ENCODE measurements at places on chromosomes 12 and 14. TPM values are rescaled to one million over a fixed set of nuclear protein-coding genes. Genes with fewer than 3 reads are reported as not detected.

DNA sequence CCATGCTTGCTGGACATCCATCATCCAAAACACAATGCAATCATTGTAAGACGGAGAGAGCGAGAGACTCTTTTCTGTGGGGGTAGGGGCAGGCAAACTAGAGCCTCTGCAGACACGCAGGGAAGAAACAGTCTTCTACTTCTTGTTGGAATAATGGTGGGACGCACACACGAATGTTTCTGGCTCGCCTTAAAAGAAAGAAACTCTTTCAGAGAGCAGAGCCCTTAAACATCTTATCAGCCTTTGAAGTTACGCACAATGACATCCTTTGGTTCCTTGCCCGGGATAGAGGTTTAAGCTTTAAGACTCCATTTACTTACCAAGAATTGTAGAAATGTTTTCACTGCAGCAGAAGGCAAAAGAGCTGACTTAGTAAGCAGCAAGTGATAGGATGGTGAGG lies 133.8 kb upstream of the FOXN3 start:
- no peak overlapping the region for H3K4me3 ChIP-seq
- H3K27me3 ChIP-seq, result no peaks in the 10 kb centered on the region

- no peaks in the 10 kb centered on the region for H3K27me3 ChIP-seq
- H3K4me1 ChIP-seq, result peaks cover 16% of the 10 kb centered on the region
- H3K27ac ChIP-seq, result no peak overlapping the region
- DNase-seq, result no peak
- peaks cover 4% of the 10 kb centered on the region for H3K36me3 ChIP-seq
- no peak overlapping the region for H3K4me3 ChIP-seq
Measured at GRCh38 chr12:1322821-1323220, 271.6 kb downstream of the FBXL14 start.

DNA sequence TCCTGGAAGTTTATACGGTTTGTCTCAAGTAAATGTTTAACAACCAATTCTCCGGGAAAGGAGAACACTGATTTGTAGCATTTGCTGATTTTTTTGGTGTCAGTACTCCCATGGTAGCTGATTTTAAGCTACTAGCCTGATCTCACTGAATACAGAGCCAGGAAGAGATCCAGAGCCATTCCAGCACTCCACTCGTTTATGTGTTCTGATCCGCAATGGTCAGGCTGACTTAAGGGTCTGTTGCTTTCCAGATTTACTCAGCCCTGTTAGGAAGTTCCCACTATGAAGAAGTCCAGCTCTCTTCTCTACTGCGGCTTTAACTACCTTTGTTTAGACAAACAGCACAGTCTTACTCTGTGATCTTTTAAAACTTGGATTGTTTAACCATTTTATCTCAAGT lies 38.0 kb upstream of the NID2 start:
- peaks cover 3% of the 10 kb centered on the region for H3K27me3 ChIP-seq
- DNase-seq, result no peak
- no peaks in the 10 kb centered on the region for H3K36me3 ChIP-seq
- H3K4me1 ChIP-seq, result no peaks in the 10 kb centered on the region

GRCh38 chr14:105317546-105317945 lies 3.0 kb downstream of the PACS2 start:
- peak; percentile 52 for DNase-seq
- no peak overlapping the region for H3K27ac ChIP-seq
- no peaks in the 10 kb centered on the region for H3K36me3 ChIP-seq
- peaks cover 34% of the 10 kb centered on the region for H3K4me1 ChIP-seq

DNA sequence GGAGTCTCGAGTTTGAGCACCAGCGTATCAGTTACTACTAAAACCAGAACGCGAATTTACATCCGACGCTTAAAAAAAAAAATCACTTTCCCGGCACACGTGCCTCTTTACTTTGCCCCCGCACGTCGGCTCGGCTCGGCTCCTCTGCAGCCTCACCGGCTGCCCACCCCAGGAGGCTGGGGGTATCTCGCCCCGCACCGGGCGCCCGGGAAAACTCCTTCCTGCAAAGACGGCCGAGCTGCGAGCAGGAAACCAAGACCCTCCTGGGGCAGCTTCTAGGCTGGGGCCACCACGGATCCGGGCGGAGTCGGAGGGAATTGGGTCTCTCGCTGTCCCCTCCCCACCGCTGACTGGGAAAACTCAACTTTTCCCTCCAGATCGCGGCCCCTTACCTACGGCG lies 610 bp downstream of the VSIG10 start:
- H3K4me1 ChIP-seq, result peaks cover 6% of the 10 kb centered on the region
- H3K27me3 ChIP-seq, result peaks cover 8% of the 10 kb centered on the region
- H3K27ac ChIP-seq, result no peak overlapping the region
- H3K4me3 ChIP-seq, result peak overlapping the region; percentile 71

- H3K36me3 ChIP-seq, result no peaks in the 10 kb centered on the region
- H3K4me1 ChIP-seq, result no peaks in the 10 kb centered on the region
- peaks cover 2% of the 10 kb centered on the region for H3K27me3 ChIP-seq
- no peak overlapping the region for H3K4me3 ChIP-seq
- DNase-seq, result no peak
- H3K27ac ChIP-seq, result no peak overlapping the region
Measured at GRCh38 chr12:117820216-117820907, 148.4 kb downstream of the KSR2 start.

GRCh38 chr12:122894193-122895121 lies 1.5 kb downstream of the VPS37B start:
- H3K4me1 ChIP-seq, result peaks cover 76% of the 10 kb centered on the region
- H3K4me3 ChIP-seq, result peak overlapping the region; percentile 79
- H3K27ac ChIP-seq, result peak overlapping the region; percentile 79
- H3K36me3 ChIP-seq, result peaks cover 3% of the 10 kb centered on the region

DNA sequence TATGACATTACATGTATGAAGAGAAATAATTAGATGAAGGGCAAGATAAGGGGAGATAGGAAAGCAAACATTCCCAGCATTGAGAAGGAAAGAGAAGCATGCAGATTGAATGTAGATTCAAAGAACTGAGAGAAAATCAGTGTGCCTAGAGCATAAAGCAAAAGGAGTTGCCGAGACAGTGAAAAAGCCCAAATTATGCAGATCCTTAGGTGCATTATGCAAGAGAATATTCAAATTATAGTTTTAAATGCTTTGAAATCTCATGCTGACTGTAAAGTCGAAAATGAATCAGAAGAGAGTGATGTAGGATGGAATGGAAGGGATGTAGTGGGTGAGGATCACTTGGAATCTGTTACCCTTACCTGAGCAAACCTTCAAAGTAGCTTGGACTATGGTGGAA lies 49.9 kb downstream of the PPP4R4 start:
- H3K27ac ChIP-seq, result no peak overlapping the region
- no peak for DNase-seq
- H3K27me3 ChIP-seq, result no peaks in the 10 kb centered on the region
- no peak overlapping the region for H3K4me3 ChIP-seq
- H3K4me1 ChIP-seq, result peaks cover 4% of the 10 kb centered on the region

- peaks cover 89% of the 10 kb centered on the region for H3K4me1 ChIP-seq
- H3K4me3 ChIP-seq, result no peak overlapping the region
- H3K27me3 ChIP-seq, result no peaks in the 10 kb centered on the region
Measured at GRCh38 chr14:69644814-69645213, 33.4 kb downstream of the SUSD6 start.

DNA sequence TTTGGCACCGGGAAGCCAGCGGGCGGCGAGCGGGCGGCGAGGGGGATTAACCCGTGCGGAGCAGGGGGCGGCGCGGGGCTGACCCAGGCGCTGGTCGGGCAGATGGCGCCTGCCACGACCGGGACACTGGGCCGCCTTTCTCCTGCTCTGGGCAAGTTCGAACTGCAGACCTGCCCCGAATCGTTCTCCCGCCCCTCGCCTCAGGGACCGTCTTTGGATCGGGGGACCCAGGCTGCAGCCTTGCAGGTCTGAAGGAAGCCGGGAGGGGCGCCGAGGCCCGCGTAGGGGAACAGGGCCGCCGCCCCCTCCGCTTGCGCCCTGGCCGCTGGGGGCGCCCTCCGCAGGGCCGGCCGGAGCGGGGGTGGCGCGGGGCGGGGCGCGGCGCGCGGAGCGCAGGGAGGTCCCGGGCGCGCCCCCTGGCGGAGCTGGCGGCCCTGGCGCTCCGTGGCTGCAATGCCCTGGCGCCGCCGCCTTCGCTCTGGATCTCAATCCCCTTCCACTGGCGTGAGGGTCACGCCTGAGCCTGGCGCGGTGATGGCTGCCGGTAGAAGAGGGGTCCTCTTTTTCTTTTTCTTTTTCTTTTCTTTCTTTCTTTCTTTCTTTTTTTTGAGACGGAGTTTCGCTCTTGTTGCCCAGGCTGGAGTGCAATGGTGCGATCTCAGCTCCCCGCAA lies 449 bp upstream of the LTBP2 start:
- DNase-seq, result peak; percentile 85
- peak overlapping the region; percentile 64 for H3K4me3 ChIP-seq
- H3K36me3 ChIP-seq, result no peaks in the 10 kb centered on the region
- H3K27me3 ChIP-seq, result peaks cover 14% of the 10 kb centered on the region
- no peak overlapping the region for H3K27ac ChIP-seq

DNA sequence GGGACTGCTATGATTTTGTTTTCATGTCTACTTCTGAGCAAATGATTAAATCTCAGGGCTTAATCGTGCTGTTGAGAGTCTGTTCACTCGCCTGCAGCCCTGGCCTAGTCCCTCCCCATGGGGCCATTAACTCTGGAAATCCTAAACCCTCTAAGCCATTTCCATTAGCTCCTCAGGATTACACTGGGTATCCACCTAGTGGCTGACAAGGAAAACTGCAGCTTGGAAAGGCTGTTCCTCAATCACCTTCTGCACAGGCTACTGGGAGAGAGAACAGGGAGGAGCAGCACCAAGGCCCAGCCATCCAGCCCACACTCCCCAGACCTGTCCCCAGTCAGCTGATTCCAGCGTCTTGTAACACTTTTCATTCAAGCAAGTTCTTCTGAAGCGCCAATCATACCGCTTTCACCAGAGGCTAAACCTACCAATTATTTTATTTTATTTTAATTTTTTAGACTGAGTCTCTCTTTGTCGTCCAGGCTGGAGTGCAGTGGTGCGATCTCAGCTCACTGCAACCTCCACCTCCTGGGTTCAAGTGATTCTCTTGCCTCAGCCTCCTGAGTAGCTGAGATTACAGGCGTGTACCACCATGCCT lies 48.7 kb downstream of the NEUROD4 start:
- DNase-seq, result peak; percentile 22
- no peaks in the 10 kb centered on the region for H3K27me3 ChIP-seq
- no peaks in the 10 kb centered on the region for H3K4me1 ChIP-seq
- H3K36me3 ChIP-seq, result no peaks in the 10 kb centered on the region

- H3K27me3 ChIP-seq, result no peaks in the 10 kb centered on the region
- DNase-seq, result no peak
- H3K27ac ChIP-seq, result no peak overlapping the region
- H3K4me3 ChIP-seq, result no peak overlapping the region
Measured at GRCh38 chr12:17691369-17691768, 398.6 kb downstream of the RERGL start.

GRCh38 chr12:120126635-120127005 lies 10.1 kb upstream of the RAB35 start:
- peak; percentile 54 for DNase-seq
- H3K36me3 ChIP-seq, result peaks cover 40% of the 10 kb centered on the region
- H3K27ac ChIP-seq, result peak overlapping the region; percentile 91
- no peak overlapping the region for H3K4me3 ChIP-seq

- peaks cover 77% of the 10 kb centered on the region for H3K4me1 ChIP-seq
- H3K36me3 ChIP-seq, result peaks cover 4% of the 10 kb centered on the region
- no peaks in the 10 kb centered on the region for H3K27me3 ChIP-seq
- no peak for DNase-seq
Measured at GRCh38 chr14:98140862-98141530, 1131.0 kb downstream of the BCL11B start.

GRCh38 chr14:93951635-93952540 lies 24.5 kb downstream of the ASB2 start:
- H3K27ac ChIP-seq, result peak overlapping the region; percentile 56
- H3K36me3 ChIP-seq, result peaks cover 49% of the 10 kb centered on the region
- no peaks in the 10 kb centered on the region for H3K27me3 ChIP-seq
- peaks cover 64% of the 10 kb centered on the region for H3K4me1 ChIP-seq
- H3K4me3 ChIP-seq, result peak overlapping the region; percentile 83
- no peak for DNase-seq

DNA sequence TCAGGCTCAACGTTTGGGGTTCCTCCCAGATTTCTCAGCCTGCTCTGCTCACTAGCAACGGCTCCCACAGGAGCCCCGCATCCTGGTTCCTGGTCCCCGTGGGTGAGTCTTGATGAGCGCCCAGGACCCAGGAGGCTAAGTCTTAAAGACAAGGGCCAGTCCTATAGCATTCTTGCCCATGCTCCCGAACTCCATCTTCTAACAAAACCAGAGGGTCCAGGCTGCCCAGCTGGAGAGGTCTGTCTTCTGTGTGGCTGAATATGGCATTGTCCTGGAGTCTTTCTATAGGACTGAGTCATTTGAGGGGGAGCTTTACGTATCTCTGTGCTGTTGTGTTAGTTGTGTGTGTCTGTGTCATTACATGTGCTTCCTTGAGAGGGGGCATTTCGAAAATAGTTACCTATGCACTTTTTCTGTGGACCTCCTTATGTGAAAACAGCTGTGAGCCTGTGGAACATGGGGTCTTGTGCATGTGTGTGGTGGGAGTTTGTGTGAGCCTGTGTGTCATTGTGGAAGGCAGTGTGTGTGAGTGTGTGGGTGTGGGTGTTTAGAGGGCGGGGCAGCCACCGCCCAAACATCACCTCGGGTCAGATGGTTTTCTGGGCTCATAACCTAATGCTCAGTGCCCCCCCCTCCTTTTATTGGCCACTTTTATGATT lies 9.1 kb upstream of the TBX5 start:
- H3K27me3 ChIP-seq, result peaks cover 57% of the 10 kb centered on the region
- no peaks in the 10 kb centered on the region for H3K36me3 ChIP-seq
- no peak overlapping the region for H3K27ac ChIP-seq
- H3K4me3 ChIP-seq, result no peak overlapping the region
- DNase-seq, result no peak

GRCh38 chr12:71400481-71400880 lies 39.1 kb upstream of the LGR5 start:
- no peak overlapping the region for H3K27ac ChIP-seq
- no peaks in the 10 kb centered on the region for H3K4me1 ChIP-seq
- peaks cover 18% of the 10 kb centered on the region for H3K27me3 ChIP-seq
- no peak for DNase-seq
- peaks cover 3% of the 10 kb centered on the region for H3K36me3 ChIP-seq

GRCh38 chr14:50333014-50333509 lies 20.9 kb downstream of the DMAC2L start:
- H3K4me3 ChIP-seq, result no peak overlapping the region
- no peak overlapping the region for H3K27ac ChIP-seq
- DNase-seq, result no peak
- no peaks in the 10 kb centered on the region for H3K36me3 ChIP-seq
- H3K27me3 ChIP-seq, result no peaks in the 10 kb centered on the region
- H3K4me1 ChIP-seq, result peaks cover 11% of the 10 kb centered on the region

GRCh38 chr12:110035534-110036104 lies 12.7 kb downstream of the C12orf76 start:
- H3K4me1 ChIP-seq, result peaks cover 29% of the 10 kb centered on the region
- H3K27me3 ChIP-seq, result no peaks in the 10 kb centered on the region
- peak overlapping the region; percentile 71 for H3K27ac ChIP-seq
- peaks cover 28% of the 10 kb centered on the region for H3K36me3 ChIP-seq

The LRRC9 gene
- not detected for total RNA-seq

The SMIM41 gene
- total RNA-seq, result not detected

The PNP gene
- total RNA-seq, result 178 TPM

The GPR132 gene
- total RNA-seq, result 33.4 TPM

Data from activated CD4-positive, alpha-beta memory T cell treated with anti-CD3 and anti-CD28 coated beads for 36 hours (primary cell).